ENCODE measurements at places on chromosomes 1 and 21.

GRCh38 chr1:118811156-118811555, 177.0 kb downstream of the TBX15 start:
- DNase-seq: no peak

DNA sequence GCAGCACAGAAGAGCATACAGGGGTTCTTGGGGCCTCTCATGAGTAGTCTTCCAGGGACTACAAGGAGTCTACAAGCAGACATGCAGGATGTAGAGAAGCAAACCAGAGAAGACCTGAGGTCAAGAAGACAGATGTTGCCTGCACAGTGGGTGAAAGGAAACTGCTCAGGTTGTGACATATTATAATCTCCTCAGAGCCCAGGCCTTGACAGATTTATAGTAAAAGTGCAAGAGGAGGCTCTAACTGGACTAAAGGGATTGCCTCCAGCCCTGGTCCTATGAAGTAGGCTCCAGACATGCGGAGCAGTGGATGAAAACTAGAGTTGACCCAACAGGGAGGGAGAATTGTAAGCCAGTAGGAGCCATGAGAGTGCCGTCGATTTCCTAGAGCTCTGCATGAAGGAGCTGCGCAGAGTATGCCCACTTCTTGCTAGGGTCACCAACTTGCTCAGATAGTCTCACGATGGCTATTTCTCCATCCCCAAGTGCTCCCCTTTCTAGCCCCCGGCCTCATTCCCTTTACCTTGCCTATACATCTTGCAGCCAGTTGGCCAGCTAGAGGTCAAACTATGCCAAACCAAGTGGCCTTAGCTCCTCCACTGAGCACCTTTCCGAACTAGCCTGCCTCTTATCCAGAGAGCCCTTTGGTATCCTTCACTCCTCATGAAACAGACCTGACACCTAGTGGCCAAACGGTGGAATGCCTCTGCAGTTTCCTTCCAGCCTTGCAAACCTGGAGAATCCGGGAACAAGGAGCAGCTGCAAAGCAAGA, 36.2 kb upstream of the IPO9 start:
- DNase-seq: peak; percentile 37

- no peak for DNase-seq
Measured at GRCh38 chr1:205878026-205878425, 28.1 kb upstream of the PM20D1 start.

GRCh38 chr21:22679207-22679606, 1681.0 kb downstream of the NCAM2 start:
- no peak for DNase-seq

GRCh38 chr1:245056913-245057312, 97.9 kb upstream of the KIF26B start:
- no peak for DNase-seq

- DNase-seq: no peak
Measured at GRCh38 chr1:26475989-26476388, 3.7 kb downstream of the HMGN2 start.

- no peak for DNase-seq
Measured at GRCh38 chr1:105102371-105102770, 1352.7 kb downstream of the AMY1C start.

- DNase-seq: no peak
Measured at GRCh38 chr1:93828367-93828755, 50.6 kb downstream of the DNTTIP2 start.

DNA sequence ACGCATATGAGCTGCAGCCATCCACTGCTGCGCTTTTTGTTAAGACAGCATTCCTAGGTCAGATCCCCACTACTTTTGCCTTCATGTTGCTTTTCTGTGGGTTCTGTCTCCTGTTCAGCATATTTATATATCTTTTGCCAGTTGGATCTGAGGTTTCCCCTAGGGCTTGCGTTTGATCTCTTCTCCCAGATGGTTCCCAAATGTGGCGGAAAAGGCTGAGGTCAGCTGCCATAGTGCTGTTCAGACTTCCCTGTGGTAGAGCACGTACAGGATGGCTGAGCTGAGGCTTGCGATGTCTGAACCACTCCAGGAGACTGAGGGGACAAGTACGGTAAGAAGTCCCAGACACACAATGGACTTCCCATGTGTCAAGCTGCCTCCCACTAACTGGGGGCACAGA, 39.8 kb downstream of the COL6A1 start:
- DNase-seq: no peak

GRCh38 chr1:173433751-173434326, 43.3 kb upstream of the PRDX6 start:
- no peak for DNase-seq

DNA sequence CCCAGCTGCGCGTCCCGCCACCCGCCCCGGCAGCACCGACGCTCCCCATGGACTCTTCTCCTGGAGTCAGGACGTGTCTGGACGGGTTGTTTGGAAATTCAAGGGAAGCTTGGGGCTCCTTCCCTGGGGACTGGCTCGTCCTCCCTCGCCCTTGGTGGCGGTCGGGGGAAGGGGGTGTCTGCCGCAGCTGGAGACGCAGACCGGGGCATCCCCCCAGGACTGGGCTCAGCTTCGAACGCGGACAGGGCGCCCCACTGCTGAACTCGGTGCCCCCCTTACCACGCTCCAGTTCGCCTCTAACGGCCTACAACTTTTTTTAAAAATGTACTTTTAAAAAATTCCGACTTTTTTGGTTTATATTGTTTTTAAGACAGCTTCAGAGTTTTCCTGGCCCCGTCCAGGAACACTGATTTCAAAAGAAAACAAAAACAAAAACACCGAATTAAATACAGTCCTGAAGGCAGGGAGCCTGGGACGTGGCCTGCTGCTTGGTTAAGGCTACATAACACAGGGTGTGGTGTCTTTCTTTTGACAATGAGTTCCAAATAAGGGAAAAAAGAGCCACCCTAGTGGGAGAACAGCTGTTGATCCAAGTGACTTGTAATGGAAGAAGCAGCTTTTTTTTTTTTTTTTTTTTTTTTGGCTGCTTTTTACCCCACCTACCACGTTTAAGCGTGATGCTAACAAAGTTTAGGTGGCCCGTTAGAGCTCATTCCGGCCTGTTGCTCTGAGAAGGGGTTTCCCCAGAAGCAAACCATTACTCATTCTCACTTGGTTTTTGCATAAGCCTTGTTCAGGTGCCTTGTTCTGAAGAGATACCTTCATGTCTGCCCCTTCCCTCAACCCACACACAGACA, 862 bp upstream of the DIPK1A start:
- DNase-seq: no peak

DNA sequence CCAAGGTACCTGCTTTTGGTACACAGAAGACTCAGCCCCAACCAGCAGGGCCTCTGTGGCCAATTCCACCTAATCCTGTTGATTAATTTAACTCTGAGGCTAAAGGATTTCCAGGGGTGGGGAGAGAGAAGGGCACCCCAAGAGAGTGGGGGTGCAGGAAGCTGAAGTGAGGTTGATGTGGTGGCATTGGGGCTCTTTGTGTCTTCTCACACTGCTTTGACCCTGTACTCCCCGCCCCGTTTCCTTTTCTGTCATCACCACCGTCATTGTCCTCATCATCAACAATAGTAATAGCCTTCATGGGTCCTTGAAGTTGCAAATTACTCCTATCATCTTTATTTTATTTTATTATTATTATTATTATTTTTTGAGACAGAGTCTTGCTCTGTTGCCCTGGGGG, 55.9 kb downstream of the PAX7 start:
- no peak for DNase-seq

- DNase-seq: no peak
Measured at GRCh38 chr1:203593723-203594122, 32.9 kb upstream of the ATP2B4 start.

- DNase-seq: no peak
Measured at GRCh38 chr1:50637460-50637859, 214.2 kb upstream of the DMRTA2 start.

DNA sequence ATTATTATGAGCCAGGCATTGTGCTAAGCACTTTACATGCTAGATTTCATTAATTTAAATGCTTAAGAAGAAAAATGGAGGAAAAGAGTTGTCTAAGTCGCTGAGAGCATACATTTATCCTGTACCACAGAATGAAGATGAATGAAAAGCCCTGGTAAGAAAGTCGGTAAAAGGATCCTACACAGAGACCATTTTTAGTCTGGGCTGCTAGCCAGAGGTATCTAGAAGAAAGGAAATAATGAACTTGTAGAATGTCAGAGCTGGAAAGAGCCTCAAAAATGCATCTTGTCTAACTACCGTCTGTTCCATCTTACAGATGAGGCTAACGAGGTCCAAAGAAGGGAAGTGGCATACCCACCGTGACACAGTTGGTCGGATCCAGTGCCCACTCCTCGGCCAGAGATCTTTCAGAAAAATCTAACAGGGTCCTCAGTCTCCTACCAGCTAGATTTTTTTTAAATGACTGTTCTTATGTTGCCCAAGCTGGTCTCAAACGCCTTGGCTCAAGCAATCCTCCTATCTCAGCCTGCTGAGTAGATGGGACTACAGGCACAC, 12.2 kb upstream of the TNR start:
- no peak for DNase-seq

- no peak for DNase-seq
Measured at GRCh38 chr1:51689075-51689440, 72.2 kb downstream of the OSBPL9 start.

- DNase-seq: no peak
Measured at GRCh38 chr1:66403007-66403731, 130.8 kb upstream of the SGIP1 start.

- no peak for DNase-seq
Measured at GRCh38 chr1:156608981-156609380, 7.7 kb upstream of the GPATCH4 start.

- no peak for DNase-seq
Measured at GRCh38 chr1:83065952-83066727, 932.8 kb downstream of the TTLL7 start.

GRCh38 chr1:51115714-51116404, 13.8 kb downstream of the C1orf185 start:
- DNase-seq: no peak

- DNase-seq: no peak
Measured at GRCh38 chr1:16281765-16282164, 44.8 kb upstream of the CPLANE2 start.

- DNase-seq: no peak
Measured at GRCh38 chr1:8184301-8184700, 133.6 kb upstream of the SLC45A1 start.

- DNase-seq: no peak
Measured at GRCh38 chr1:86696522-86696921, 7.9 kb upstream of the SH3GLB1 start.

- DNase-seq: no peak
Measured at GRCh38 chr1:42195841-42196240, 31.3 kb upstream of the GUCA2A start.

DNA sequence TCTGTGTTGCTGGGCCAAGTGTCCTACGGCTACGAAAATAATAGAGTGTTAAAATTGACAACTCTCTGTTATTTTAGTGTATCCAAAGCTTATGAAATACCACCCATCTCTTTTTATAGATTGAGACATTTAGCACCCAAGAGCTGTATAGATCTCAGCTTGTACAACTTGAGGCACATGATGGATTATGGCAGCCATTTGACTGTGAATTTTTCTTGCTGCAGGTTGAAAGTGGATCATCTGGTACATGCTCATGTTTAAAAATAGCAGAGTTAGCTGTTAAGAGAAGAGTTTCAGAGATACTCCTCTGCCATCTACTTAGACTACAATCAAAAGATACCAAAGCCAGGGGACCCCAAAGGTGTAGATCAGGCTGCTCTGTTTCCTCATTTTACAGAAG, 49.3 kb upstream of the FAM3B start:
- DNase-seq: no peak

- peak; percentile 73 for DNase-seq
Measured at GRCh38 chr1:67618285-67619018, 66.5 kb upstream of the GADD45A start.

DNA sequence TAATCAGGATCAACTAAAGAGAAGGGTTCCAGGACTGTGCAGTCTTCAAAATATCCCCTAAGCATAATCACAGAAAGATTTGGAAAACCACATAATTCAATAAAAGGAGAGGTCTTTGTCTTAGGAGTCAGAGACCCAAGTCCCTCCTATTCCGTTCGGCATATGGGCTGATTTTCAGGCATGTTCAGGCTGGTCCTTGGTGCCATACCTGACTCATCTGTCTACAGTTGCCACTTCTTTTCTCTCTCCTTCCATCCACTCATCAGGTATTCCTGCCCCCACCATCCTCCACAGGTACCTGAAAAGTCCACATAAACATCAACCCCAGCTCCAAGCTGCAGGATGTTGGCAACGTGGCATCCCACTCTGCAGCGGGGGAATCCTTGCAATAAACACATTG, 29.7 kb upstream of the RPL11 start:
- DNase-seq: no peak

DNA sequence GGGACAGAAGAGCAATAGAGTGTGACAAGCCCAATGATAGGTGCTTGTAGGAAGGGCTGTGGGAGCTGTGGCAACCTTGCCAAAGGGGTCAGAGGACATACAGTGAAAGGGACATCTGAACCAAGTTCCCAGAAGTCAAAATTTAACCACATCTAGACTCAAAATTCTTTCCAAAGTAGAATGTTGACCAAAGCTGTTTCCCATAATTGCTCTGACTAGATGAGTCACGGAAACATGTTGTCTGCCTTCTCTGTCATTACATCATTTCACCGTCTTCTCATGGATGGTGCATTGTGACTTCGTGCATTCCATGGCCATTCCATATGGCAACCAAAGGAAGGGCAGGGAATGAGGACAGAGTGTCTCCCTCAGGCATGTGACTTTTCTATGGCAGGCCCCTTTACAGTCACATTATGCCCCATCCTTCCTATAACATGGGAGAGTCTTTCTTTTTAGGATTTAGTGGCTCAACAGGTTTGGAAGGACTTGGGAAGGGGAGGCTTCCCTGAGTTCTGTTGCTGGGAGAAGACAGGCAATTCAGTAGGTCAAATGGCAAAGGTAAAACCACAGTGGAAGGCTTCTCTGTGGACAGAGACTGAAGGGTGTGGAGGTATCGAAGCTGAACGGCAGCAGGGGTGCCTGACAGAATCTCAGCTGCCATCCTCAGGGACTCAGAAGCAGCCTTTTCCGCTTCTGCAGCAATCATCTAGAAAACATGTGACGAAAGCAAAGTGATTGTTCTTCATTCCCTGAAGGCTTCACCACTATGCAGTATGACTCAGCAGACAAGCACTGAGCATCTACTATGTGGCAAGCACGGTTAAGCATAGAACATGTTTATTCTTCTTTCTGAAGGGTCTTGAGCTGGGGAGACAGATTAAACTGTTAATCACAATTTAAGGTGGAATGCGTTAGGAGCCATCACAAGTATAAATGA, 24.7 kb downstream of the NPHS2 start:
- DNase-seq: peak; percentile 28

- no peak for DNase-seq
Measured at GRCh38 chr1:198636391-198636790, 2.4 kb upstream of the PTPRC start.

DNA sequence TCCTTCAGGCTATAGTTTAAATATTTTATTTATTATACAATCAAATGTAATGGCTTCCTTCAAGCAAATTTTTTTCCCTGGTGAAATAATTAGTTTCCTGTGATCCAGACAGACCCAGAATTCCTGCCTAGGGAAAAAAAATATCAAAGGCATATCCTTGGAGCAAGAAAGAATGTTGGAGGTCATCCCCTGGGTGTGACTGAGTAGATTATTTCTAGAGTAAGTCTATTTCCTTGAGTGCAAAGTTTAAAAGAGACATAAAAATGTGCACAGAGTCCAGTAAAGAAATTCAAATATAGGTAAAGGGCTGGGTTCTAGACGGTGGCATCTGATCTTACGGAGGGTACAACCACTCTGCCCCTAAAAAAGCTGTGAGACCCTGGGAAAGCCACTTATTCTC, 32.2 kb upstream of the SAMD13 start:
- no peak for DNase-seq

All from AG04449 (cell line).